ENCODE measurements at places on chromosomes 1 and 21. TPM values are rescaled to one million over a fixed set of nuclear protein-coding genes. Genes with fewer than 3 reads are reported as not detected.
A peak's percentile ranks its signal among the peaks of the same experiment; 100 is the strongest.

GRCh38 chr1:69073176-69073575 lies 494.5 kb upstream of the LRRC7 start:
- H3K4me3 ChIP-seq: no peak overlapping the region
- H3K27ac ChIP-seq: no peak overlapping the region
- H3K36me3 ChIP-seq: no peaks in the 10 kb centered on the region
- DNase-seq: no peak
- H3K4me1 ChIP-seq: no peaks in the 10 kb centered on the region

DNA sequence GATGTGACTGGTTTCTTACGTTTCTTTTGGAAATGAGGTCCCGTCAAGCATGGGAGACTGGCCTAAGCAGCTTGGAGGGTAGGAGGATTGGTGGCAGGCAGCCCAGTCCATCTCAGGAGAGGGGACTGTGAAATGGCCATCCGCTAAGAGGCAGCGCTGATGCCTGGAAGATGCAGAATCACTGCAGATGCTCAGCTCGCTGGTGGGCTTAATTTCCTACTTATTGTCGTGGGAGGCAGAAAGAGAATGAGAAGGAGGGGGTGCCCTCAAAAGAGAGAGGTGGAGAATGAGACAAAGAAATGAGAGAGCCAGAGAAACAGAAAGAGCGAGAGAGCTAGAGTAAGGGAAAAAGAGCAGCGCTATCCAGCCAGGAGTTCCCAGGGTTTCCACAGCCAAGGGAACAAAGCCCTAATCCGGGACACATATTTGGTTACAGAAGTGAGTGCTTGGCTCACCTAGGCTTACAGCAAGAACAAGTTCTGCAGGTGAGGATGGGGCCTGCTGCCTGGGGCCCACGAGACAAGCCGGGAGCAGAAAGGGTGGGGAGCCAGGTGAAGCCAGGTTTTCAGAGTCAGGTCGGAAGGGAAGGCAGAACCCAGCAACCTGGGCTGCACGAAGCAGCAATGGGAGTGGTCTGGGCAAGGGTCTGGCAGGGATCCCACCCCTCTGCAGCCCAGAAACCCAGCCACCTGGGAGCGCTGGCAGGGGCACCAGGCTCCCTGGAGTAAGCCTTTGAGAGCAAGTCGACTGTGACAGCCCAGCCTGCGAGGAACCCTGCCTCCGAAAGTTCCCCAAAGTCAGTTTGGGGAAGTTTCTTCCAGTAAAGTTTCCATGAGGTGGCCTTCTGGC lies 5.8 kb downstream of the ECE1 start:
- no peaks in the 10 kb centered on the region for H3K27me3 ChIP-seq
- H3K4me3 ChIP-seq: no peak overlapping the region
- H3K36me3 ChIP-seq: no peaks in the 10 kb centered on the region
- no peak for DNase-seq
- peak overlapping the region; percentile 57 for H3K27ac ChIP-seq

GRCh38 chr1:32386676-32387392 lies 7.4 kb downstream of the BSDC1 start:
- peaks cover 5% of the 10 kb centered on the region for H3K4me1 ChIP-seq
- no peak overlapping the region for H3K4me3 ChIP-seq
- peaks cover 100% of the 10 kb centered on the region for H3K36me3 ChIP-seq
- DNase-seq: no peak
- no peaks in the 10 kb centered on the region for H3K27me3 ChIP-seq
- H3K27ac ChIP-seq: no peak overlapping the region

GRCh38 chr1:238628110-238628509 lies 737.4 kb upstream of the ZP4 start:
- no peaks in the 10 kb centered on the region for H3K36me3 ChIP-seq
- no peak for DNase-seq
- H3K27me3 ChIP-seq: no peaks in the 10 kb centered on the region
- H3K27ac ChIP-seq: no peak overlapping the region
- H3K4me1 ChIP-seq: no peaks in the 10 kb centered on the region

DNA sequence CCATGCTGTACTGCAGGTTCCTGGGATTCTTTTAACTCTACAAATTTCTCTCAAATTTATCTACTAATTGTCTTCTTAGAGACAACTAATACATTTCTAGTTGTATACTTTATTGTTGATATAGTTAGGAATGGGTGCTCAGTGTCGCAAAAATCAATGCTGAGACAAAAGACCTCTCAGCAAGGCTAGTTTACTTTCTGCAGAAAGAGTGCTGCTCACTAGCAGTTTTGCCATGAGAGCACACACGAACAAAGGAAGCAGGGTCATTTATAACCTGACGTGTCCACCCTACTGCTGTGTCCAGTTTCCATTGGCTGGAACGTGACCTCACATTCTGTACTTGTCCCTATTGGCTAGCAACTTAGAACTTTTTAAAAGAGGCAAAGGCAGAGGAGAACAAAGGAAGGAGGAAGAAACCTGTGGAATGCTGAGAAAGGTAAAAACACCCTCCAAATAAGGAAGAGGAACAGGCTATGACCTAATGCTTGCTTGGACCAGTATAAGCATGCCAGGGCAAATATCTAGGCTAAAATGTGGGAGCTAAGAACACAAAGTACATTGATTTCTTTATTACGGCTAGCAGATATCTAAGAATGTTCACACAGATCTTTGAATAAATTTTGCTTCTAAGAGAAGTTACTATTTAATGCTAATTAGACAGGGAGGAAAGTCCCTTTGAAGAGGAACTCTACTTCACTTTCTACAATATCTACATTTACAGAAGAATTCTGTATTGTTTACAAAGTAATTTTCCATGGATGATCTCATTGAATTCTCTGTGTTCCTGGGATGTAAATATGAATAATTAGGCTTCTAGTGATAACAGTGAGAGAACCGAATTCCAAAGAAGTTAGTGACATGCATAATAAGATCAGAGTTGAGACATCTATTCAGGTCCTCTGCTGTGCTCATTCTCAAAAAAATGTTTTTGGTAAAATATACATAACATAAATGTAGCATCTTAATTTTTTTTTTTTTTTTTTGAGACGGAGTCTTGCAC lies 86.0 kb upstream of the MAP10 start:
- no peak overlapping the region for H3K4me3 ChIP-seq
- H3K36me3 ChIP-seq: no peaks in the 10 kb centered on the region
- H3K4me1 ChIP-seq: no peaks in the 10 kb centered on the region
- no peak overlapping the region for H3K27ac ChIP-seq

GRCh38 chr1:19651141-19651737 lies 7.1 kb downstream of the NBL1 start:
- peak overlapping the region; percentile 18 for H3K4me3 ChIP-seq
- H3K27ac ChIP-seq: peak overlapping the region; percentile 79
- H3K4me1 ChIP-seq: peaks cover 64% of the 10 kb centered on the region
- no peaks in the 10 kb centered on the region for H3K27me3 ChIP-seq

DNA sequence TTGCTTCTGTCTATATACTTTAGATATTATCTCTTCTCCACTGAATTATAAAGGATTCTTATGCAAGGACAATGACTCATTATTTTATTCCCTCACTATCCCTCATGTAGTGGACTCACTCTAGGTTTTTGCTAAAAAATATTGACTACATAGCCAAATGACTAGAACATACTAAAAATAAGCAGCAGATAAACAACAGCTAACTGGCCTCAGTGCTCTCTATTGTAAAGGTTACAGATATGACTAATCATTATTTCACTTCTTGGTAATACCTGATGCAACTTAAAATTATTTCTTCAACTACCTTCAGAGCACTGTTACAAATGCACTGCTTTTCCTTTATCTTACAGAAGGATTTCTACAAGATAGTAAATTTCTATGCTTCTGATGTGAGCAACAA lies 147.6 kb upstream of the DEPDC1 start:
- H3K27me3 ChIP-seq: no peaks in the 10 kb centered on the region
- no peaks in the 10 kb centered on the region for H3K4me1 ChIP-seq
- no peak overlapping the region for H3K4me3 ChIP-seq

- H3K36me3 ChIP-seq: no peaks in the 10 kb centered on the region
- H3K4me1 ChIP-seq: peaks cover 12% of the 10 kb centered on the region
- no peak for DNase-seq
- H3K4me3 ChIP-seq: no peak overlapping the region
- no peak overlapping the region for H3K27ac ChIP-seq
- H3K27me3 ChIP-seq: peaks cover 32% of the 10 kb centered on the region
These were observed 3.7 kb upstream of the SHISAL2A start for GRCh38 chr1:52629325-52629643.

- H3K4me1 ChIP-seq: peaks cover 46% of the 10 kb centered on the region
- H3K36me3 ChIP-seq: no peaks in the 10 kb centered on the region
- H3K4me3 ChIP-seq: no peak overlapping the region
- DNase-seq: peak; percentile 51
- no peaks in the 10 kb centered on the region for H3K27me3 ChIP-seq
These were observed 19.8 kb upstream of the THRAP3 start for GRCh38 chr1:36204347-36204909.

DNA sequence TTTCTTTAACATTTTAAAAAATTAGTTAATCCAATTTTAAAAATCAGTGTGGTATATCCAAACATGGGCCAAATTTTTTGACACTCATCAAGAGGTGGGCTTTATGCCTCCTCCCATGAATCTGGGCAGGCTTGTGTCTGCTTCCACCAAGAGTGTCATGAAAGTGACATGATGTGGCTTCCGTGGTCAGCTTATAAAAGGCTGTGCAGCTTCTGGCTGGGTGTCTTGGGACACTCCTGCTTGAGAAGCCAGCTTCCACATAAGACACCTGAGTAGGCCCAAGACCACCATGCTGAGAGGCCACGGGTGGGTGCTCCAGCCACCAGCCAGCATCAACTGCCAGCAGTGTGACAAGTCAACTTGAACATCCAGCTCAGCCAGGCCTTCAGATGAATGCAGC lies 74.3 kb upstream of the RUNX3 start:
- H3K27ac ChIP-seq: no peak overlapping the region
- H3K27me3 ChIP-seq: peaks cover 44% of the 10 kb centered on the region
- DNase-seq: no peak
- no peak overlapping the region for H3K4me3 ChIP-seq
- H3K4me1 ChIP-seq: no peaks in the 10 kb centered on the region

GRCh38 chr1:225425201-225425786 lies 2.5 kb downstream of the LBR start:
- peaks cover 45% of the 10 kb centered on the region for H3K4me1 ChIP-seq
- H3K27me3 ChIP-seq: no peaks in the 10 kb centered on the region
- DNase-seq: no peak
- no peak overlapping the region for H3K27ac ChIP-seq
- H3K36me3 ChIP-seq: no peaks in the 10 kb centered on the region
- H3K4me3 ChIP-seq: peak overlapping the region; percentile 92

DNA sequence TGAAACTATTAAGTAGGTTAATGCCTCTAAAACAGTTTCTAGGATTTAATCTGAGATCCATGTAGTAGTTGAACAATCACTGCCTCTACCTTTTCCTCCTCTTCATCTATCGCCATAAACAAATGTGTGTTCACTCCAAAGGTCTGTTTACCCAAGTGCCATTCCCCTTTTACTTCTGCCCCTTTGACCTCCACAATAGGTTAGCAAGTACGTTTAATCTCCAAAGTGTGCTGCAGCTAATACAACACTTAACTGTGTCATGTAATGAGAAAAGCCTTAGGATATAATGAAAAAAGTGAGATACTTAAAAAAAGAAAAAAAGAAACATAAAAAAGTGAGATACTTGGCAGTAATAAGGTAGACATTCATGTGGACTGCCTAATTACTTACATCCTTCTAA lies 28.2 kb downstream of the GPBP1L1 start:
- no peak for DNase-seq
- no peak overlapping the region for H3K4me3 ChIP-seq
- H3K27ac ChIP-seq: no peak overlapping the region
- peaks cover 41% of the 10 kb centered on the region for H3K36me3 ChIP-seq

- H3K4me1 ChIP-seq: peaks cover 48% of the 10 kb centered on the region
- peak overlapping the region; percentile 96 for H3K27ac ChIP-seq
- H3K36me3 ChIP-seq: no peaks in the 10 kb centered on the region
- peak overlapping the region; percentile 88 for H3K4me3 ChIP-seq
- no peaks in the 10 kb centered on the region for H3K27me3 ChIP-seq
These were observed 2.1 kb downstream of the EVA1B start for GRCh38 chr1:36321119-36321951.

DNA sequence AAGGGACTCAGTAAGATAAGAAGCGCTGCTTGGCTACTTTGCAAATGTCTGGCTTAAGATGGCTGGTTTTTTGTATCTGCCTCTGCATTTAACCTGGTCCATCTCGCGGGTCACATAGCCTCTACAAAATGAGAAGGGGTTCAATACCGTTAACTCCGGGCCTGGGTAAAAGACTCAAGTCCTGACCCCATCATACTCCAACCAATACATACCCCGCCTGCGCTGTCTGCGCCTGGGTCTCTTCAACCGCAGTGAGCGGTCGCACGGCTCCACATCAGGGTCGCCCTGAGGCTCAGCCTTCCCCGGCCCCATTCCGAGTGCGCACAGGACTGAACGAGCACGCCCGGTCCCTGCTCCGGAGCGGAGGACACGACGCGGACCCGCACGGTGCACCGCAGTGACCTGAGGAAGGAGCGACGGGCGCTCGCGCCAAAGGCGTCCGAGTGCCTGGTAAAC lies 558 bp upstream of the PGD start:
- no peak overlapping the region for H3K27ac ChIP-seq
- DNase-seq: no peak
- peaks cover 17% of the 10 kb centered on the region for H3K4me1 ChIP-seq
- H3K27me3 ChIP-seq: no peaks in the 10 kb centered on the region
- H3K36me3 ChIP-seq: no peaks in the 10 kb centered on the region
- peak overlapping the region; percentile 74 for H3K4me3 ChIP-seq

- DNase-seq: peak; percentile 96
- H3K27me3 ChIP-seq: no peaks in the 10 kb centered on the region
- H3K27ac ChIP-seq: peak overlapping the region; percentile 94
These were observed 369 bp downstream of the SUMO3 start for GRCh38 chr21:44817506-44817880.

DNA sequence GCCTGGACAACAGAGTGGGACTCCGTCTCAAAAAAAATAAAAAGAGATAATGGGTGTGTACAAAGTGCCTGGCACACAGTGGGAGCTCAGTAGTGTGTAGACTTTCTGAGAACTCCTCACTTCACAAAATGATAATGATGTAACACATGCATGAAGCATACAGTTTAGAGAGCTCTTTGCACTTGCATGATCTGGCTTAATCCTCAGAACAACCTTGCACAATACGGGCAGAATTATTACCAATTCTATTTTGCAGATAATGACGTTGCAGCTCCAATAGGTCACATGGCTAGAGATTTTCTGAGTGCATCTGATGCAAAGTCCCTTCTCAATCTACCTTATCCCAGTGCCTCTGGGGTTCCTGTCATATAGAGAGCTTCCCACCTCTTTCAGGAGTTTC lies 71.4 kb downstream of the CD247 start:
- DNase-seq: no peak
- no peaks in the 10 kb centered on the region for H3K27me3 ChIP-seq
- no peaks in the 10 kb centered on the region for H3K4me1 ChIP-seq
- H3K4me3 ChIP-seq: no peak overlapping the region
- no peak overlapping the region for H3K27ac ChIP-seq
- no peaks in the 10 kb centered on the region for H3K36me3 ChIP-seq

ZFYVE9 gene
- total RNA-seq: 17.7 TPM

GREM2 gene
- total RNA-seq: 0.25 TPM

OR10J4 gene
- not detected for total RNA-seq

PRAMEF27 gene
- not detected for total RNA-seq

All from heart right ventricle (tissue), 16 donors.